ENCODE measurements at places on chromosomes 16 and 17. TPM values are rescaled to one million over a fixed set of nuclear protein-coding genes. Genes with fewer than 3 reads are reported as not detected.

DNA sequence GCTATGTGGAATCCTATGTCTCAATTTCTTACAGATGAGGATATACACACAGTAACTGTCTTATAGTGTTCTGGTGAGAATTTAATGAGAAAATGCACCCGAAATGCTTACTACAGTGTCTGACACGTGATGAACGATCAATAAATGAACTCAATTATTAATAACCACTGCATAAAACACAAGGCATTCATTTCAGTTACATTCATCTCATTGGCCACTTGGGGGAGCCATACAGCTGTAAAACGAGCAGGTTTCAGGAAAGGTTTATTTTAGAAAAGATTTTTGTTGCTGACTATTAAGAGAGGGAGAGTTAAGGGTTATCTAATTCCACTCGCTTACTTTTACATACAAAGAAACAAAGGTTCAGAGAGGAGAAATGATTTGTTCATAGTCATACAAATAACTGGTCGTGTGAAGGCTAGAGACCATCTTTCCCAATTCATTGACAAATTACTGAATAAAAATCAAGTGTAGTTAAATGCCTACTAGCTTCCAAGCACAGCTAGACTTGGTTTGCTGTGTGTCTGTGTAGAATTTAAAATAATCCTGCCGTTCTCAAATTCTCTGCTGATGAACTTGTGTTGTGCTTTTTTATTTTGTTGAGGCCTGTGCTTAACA is 160.1 kb downstream of the MAP2K4 start:
- DNase-seq, result no peak
- H3K4me1 ChIP-seq, result no peaks in the 10 kb centered on the region
- no peaks in the 10 kb centered on the region for H3K36me3 ChIP-seq
- H3K27me3 ChIP-seq, result no peaks in the 10 kb centered on the region

The TMEM92 gene
- total RNA-seq, result 0.12 TPM

DNA sequence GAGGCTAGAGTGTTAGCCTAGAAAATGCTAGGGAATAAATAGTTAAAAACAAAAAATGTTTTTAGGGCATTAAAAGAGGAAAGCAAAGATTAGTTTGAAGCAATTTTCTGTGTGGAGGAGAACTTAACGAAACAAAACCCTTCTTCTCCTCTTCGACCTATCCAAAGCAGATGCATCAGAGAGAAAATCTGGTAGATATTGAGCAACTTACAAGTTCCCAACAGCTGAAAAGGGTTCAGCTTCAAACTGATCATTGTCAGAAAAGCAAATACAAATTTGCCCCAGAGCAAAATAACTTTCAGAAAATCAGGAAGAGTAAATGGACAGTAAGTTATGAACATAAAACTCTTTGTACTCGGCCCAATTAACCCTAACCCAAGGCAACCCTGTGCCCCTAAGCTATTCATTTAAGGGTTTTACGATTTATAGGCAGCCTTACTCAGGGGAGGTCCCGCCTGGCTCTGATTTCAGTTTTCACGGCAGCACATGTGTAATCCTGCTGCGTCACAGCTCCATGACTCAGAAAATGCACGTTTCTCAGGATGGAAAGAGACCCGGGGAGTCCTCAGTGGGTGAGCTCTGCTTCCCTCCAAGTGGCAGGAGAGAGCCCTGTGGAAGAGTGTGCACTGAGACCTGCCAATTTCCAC is 405.7 kb upstream of the SALL1 start:
- no peak overlapping the region for H3K27ac ChIP-seq
- no peaks in the 10 kb centered on the region for H3K4me1 ChIP-seq
- H3K36me3 ChIP-seq, result no peaks in the 10 kb centered on the region
- H3K27me3 ChIP-seq, result peaks cover 10% of the 10 kb centered on the region
- no peak for DNase-seq

DNA sequence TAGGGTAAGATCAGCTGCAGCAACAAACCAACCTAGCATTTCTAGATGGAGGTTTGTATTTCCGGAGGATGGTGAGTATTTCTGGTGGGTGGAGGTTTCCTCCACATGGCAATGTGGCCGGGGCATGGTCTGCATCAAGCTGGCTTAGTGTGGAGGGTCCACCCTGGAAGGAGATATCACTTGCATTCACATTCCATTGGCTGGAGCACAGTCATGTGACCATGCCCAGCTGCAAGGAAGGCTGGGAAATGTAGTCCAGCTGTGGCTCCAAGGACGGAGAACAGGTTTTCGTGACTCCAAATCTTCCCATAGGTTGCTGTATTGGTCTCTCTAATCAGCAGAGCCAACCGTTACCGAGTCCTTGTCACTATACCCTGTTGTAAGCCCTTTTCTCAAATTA is 68.7 kb downstream of the RAI1 start:
- H3K4me3 ChIP-seq, result no peak overlapping the region
- peaks cover 47% of the 10 kb centered on the region for H3K4me1 ChIP-seq
- DNase-seq, result no peak
- no peak overlapping the region for H3K27ac ChIP-seq

- peaks cover 100% of the 10 kb centered on the region for H3K36me3 ChIP-seq
- H3K27me3 ChIP-seq, result no peaks in the 10 kb centered on the region
- no peak overlapping the region for H3K4me3 ChIP-seq
- DNase-seq, result no peak
- H3K4me1 ChIP-seq, result no peaks in the 10 kb centered on the region
Observed at GRCh38 chr16:4894276-4895150, 42.4 kb downstream of the PPL start.

The CLEC18C gene
- 1.3 TPM for total RNA-seq

- peak; percentile 64 for DNase-seq
- H3K4me3 ChIP-seq, result peak overlapping the region; percentile 87
- no peaks in the 10 kb centered on the region for H3K36me3 ChIP-seq
- H3K4me1 ChIP-seq, result peaks cover 13% of the 10 kb centered on the region
- H3K27ac ChIP-seq, result peak overlapping the region; percentile 93
Observed at GRCh38 chr16:30377812-30378235, 3.2 kb downstream of the MYL11 start.
